ENCODE measurements at places on chromosomes 3 and 15.

DNA sequence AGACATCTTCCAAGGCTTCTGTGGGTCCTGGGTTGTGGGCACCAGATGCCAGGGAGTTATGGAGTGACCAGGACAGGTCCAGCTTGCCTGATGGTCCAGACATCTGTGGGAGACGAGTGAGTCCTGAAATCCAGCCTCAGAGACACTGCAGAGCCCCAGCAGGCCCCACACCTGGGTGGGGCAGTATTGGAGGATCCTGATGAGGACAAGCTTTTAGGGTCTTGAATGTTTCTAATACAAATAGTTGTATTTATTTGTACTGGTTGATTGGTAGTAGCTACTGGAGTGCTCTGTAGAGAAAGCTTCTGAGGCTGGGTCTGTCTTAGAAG, 67.5 kb upstream of the PRR23C start:
- DNase-seq = no peak

DNA sequence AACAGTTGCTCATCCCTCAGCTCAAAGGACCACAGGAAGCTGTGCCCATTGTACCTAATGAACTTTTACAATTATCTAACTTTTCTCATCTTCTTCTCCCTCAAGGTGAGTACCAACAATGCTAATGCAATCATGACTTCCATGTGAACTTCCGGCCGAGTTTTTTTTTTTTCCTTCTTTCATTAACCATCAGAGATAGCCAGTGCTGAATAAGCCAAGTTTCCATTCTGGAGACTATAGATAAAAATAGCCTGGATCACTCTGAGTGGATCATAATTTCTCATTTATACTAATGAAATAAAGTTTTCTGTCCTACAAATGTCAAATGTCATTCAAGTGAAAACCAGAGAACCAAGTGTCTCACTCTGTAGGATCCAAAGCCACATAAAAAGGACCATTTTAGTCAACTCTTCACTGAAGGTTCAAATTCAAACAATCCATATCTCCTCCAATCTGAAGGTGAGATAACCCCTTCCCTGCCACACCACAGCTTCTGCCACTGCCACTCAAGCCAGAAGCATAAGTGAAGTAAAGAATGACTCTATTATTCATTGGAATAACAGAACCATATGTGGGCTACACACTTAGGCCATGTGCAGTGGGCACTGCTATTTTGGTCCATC, 5.5 kb downstream of the SUMF1 start:
- DNase-seq = no peak

DNA sequence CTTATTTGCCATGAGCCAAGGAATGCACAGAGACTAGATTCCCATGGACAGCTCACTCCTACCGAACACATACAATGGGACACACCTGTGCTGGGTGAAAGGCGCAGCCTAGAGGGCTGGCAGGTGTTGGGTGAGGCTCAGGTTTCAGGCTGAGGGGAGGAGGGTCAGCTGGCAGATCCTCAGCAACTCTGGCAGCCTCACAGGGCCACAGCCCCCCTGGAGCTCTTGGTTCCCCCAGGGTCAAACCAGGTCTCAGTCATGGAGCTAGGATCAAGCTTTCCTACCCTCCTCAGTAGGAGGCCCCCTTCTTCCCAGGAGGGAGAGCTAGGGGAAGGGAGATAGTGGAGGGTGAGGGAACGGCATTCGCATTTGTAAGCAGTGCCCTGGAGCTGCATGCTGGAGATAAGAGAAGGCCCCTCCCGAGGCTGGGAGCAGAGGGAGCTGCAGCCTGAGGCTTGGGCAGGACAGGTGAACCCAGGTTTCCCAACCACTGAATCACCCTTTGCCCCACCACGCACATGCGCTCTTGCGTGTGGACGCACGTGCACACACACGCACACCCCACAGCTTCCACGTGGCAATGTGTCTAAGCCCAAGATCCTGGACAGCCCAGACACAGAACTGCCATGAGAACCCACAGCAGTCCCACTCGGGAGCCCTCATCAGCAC, 26.3 kb upstream of the TFRC start:
- DNase-seq = no peak

DNA sequence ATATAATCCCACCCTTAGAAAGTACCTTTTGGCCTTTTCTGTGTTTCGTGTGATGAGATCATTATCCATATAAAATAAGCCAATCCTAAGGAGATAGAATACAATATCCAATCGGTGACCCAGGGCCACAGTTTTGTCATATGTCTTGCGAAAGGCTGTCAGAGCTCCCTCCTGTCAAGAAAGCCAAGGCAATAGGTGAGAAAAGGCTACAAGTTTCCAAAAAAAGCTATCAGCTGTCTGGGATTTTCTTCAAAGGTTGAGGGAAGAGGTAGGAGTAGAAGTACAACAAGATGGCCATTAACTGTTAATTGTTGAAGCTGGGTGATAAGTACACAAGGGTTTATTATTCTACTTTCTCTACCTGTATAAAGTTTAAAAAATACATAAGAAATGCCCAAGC, 4.0 kb downstream of the PSMD6 start:
- DNase-seq = no peak

- DNase-seq = no peak
Measured at GRCh38 chr3:139517321-139518065, 22.0 kb downstream of the RBP1 start.

GRCh38 chr3:192850451-192850981, 67.1 kb downstream of the MB21D2 start:
- peak; percentile 27 for DNase-seq

- DNase-seq = no peak
Measured at GRCh38 chr3:8097690-8098089, 403.9 kb upstream of the LMCD1 start.

GRCh38 chr3:99939876-99940275, 122.2 kb downstream of the CMSS1 start:
- DNase-seq = no peak

DNA sequence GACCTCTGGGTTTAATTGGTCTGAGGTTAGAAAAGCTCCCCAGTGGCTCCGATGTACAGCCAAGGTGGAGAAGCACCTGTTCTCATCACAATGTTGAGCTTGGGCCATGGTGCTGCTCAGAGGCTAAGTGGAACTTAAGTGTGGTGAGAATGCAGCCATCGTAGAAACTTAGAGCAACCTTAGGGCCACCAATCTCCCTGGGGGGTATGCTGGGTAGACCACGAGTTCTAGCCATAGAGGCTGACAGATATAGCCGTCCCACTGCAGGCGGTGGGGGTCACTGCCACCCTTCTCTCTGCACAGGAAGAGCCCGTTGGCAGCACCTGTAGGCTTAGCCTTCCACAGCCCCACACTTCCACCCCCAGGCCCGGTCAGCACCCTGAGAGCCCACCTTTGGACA, 38.0 kb downstream of the MGLL start:
- DNase-seq = no peak

GRCh38 chr3:123347691-123348264, 101.1 kb downstream of the ADCY5 start:
- no peak for DNase-seq

DNA sequence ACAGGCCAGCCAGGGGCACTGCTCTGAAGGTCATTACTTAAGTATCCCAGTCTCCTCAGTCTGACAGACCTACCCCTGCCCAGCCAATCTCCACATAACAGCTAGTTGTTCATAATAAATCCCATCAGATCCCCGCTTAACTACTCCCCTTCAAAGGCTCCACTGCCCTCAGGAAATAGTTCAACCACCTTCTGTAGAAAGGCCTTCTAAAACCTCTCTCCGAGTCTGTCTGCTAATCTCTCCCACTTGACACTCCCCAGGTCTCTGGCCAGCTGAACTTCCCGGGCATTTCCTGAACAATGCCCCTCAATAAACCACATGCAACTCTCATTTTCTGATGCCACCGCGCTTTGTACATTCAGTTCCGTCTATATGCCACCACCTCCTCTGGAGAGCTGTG, 6.0 kb downstream of the PRC1 start:
- no peak for DNase-seq

DNA sequence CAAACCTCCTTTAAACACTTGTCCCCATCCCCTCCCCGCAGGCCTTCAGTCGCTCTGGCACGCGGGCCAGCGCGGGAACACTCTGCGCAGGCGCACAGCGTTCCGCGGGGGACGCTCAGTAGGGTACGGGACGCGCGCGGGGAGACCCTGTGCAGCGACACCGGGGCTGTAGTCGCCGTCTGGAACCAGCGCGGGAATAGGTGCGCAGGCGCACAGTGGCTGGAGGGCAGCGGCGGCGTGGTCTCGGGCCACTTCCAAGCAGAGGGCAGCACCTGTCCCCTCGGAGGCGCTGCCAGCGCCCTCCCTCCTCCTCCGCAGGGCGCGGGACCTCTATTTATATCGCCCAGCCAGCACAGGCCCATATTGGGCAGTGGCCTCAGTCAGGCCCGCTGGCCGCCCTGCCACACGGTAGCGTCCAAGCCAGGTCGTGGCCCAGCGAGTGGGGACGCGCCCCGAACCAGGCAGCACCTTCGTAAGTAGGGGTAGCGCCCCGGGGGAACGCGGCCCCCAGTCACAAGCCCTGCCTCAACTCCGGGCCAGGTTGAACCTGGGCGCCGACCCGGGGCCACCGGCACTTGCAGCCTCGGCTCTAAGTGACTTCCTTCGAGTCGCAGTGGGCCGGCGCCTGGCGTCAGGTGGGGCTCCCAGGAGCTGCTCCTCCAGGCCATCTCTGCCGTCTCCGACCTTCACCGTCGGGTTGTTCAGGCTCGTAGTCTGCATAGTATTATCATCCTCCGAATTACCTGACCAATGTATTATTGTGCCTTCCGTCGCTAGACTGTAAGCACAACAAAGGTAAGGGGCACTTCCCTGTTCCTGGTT, at the start of gene KBTBD12:
Gene KBTBD12, plus strand, starts transcription at position 118 of the 822 bp plus-strand sequence. CDS start 7,830 bp downstream, outside the sequence.
- no peak for DNase-seq

DNA sequence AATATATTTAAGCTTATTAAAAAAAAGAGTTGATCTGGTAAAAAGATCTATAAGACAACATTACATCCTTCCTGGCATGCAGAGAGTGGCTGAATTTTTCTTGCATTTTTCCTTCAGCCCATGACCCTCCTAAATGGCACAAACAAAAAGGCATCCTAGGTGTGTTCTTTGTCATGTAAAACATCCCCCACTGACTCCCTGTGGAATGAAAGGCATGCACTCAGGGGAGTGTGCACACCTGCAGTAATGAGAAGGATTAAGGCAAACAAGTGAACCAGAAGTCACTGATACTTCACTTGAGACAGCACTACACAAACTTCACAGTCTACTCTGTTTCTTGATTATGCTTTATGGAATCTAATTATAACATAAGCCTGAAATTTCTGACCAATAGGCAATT, 195.0 kb downstream of the RBMS3 start:
- no peak for DNase-seq

DNA sequence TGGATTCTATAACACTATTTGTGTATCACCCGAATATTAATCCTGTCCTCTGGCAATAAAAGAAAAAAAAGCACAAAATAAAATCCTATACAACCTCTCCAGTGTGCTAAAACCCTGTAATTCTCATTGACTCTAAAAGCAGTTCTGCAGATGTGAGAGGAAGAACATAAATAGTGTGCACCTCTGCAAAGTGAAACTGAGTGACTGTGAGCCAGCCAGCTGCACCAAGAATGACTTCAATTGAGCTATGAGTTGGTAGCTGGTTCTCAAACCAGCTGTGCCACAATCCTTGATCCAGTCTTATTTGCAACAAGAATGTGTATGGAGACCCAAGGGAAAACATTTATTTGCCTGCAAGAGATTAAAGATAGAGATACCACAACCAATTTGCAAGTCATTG, 31.2 kb upstream of the COL8A1 start:
- no peak for DNase-seq

- no peak for DNase-seq
Measured at GRCh38 chr3:110349295-110349694, 722.3 kb upstream of the NECTIN3 start.

DNA sequence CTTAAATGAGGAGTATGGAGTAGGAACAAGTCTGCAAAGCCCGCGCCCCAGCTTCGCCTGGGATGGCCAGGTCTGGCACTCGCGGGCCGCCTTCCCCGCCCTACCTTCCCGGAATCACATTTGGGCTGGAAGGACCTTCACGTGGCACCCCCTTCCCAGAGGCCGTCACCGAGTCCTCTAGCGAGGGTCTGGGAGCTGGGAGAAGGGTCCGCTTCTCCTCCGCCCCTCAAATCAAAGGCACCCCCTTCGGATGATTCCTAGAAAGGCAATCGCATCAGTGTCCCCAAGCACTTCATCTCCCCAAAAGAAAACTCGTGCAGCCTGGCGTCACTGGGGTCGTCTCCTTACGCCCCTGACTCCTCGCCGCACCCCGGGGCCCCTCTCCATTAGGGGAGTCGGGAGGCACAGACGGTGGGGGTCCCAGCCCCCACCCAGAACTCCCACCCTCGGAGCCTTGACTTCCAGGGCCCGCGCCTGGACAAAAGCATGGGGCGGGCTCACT, 380 bp downstream of the MYLK start:
- no peak for DNase-seq

GRCh38 chr3:12288182-12289129, at the start of gene PPARG:
PPARG (plus strand) TSS chr3:12289070; CDS start chr3:12379712, 90,642 bp downstream.
- DNase-seq = no peak

DNA sequence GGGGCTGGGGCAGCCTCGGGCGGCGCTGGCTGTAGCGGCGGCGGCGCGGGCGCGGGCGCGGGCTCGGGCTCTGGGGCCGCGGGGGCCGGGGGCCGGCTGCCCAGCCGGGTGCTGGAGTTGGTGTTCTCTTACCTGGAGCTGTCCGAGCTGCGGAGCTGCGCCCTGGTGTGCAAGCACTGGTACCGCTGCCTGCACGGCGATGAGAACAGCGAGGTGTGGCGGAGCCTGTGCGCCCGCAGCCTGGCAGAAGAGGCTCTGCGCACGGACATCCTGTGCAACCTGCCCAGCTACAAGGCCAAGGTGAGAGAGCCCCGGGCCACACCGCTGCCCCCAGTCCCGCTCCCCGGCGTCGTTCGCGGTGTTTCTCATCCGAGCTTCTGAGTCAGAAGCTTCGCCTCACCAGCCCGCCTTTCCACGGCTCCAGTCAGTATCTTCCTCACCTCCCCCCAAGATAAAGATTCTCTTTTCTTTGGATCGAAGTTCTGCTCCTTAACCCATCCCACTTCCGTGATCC, 600 bp downstream of the FBXO45 start:
- DNase-seq = peak; percentile 39

DNA sequence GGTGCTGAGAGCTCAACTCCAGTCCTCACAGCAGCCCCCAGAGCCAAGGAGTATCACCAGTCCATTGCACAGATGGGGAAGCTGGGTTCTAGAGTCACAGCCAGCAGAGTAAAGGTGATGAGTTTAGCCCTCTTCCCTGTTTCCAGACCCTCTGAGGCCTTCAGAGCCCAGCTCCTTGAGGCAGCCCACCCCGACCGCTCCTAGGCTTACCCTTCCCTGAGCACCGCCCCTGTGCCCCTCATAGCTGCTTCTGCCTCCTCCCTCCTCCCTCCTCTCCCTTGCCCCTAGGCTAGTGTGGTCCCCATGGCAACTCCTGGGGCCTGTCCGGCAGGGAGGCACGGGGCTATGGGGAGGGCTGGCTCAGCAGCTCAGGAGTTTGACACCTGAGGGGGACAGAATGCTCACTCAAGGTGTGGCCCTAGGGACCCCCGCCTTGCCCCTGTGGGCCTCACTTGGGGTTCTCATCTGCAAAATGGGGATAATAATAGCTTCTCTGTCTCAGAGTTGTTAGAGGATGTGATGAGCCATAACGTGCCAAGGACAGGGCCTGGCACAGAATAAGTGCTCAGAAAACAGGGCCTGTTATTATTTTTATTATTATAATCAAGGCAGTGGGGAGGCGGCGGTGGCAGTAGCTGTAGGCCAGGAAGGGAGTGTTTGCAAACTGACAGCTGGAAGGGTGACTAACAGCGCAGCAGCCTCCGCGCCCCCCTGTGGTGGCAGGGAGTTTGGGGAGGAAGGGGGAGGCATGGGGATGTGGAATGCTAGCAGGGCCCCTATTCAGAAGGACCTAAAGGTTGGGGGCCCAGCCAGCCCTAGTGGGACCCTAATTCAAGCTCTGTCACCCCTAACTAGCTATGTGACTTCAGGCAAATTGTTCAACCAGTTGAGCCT, 11.5 kb downstream of the CSK start:
- DNase-seq = no peak
